ENCODE measurements at places on chromosomes 2 and 18.

GRCh38 chr18:67794521-67794920 is 278.0 kb upstream of the DSEL start:
- no peak for DNase-seq

- no peak for DNase-seq
Measured at GRCh38 chr18:23631746-23632145, 31.0 kb downstream of the ANKRD29 start.

GRCh38 chr2:81097361-81097760 is 792.8 kb upstream of the LRRTM1 start:
- no peak for DNase-seq

DNA sequence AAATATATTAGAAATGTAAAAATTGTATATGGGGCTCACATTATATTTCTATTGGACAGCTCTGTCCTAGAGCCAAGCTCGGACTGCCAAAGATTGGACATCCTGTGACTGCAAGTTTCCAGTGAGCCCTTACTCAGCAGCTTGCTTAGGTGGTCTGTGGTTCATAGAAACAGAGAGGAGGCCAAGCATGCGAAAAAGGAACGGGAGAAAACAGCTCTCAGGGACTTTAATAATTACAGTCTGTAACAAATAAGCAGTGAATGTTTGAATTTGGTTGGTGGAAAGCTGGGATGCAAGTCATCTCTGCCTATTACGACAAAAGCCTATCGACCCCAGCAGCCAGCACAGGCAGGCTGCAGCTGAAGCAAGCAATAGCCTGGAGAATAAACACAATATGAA is 35.6 kb downstream of the WIPF1 start:
- DNase-seq, result no peak

- no peak for DNase-seq
Measured at GRCh38 chr2:25817630-25818029, 60.7 kb downstream of the ASXL2 start.

- no peak for DNase-seq
Measured at GRCh38 chr18:8726963-8727705, 21.8 kb downstream of the MTCL1 start.

DNA sequence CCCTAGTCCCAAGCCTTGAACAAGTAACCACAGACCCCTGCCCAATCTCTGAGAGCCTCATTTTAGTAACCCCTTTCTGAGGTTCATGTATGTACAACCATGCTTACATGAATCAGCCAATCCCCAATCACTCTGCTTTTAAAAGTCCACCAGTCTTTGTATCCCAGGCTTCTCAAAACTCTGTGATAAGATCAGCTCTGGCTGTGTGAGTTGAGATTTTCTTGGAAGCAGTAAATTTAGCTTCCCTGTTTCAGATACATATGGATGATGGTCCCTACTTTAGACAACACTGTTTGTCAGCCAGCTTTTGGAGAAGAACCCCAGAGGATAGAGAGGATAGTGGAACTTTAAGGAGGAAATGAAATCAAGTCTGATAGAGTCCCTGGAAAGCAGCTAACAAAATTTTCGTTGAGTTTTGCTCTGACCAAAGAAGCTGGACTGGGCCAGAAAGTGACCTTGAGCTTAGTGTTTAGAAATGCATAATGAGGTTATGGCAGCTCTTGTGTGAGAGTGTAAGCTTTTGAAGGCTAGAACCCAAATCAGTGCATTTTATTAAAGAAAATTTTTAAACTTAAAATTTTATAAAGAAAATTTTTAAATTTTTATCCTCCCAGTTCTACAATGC is 3.7 kb downstream of the ADNP2 start:
- DNase-seq, result no peak

DNA sequence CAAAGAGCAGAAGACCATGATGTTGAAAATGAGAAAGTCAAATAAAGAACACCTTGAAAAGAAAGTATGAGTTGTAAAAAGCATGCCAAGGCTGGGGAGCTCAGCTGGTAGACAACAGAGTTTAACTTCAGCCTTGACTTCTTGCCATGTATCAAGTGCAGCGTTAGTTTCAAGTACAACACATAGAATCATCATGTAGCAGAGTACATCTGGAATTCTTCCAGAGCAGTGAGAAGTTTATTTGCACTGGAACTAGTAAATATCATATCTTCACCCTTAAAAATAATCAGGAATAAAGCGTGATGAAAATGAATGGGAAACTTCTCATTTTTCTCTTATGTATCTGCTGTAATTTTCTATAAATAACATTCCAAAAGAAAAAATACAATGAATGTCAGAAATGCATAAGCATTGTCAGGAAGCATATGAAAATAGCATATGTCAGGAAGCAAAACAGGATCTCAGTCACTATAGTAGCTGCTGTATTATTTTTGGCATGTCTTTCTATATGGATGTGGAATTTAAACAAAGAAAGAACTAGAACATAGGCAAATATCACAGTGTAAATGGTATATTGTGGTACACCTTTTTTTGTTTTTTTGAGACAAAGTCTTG is 10.1 kb upstream of the SULT1C4 start:
- no peak for DNase-seq

DNA sequence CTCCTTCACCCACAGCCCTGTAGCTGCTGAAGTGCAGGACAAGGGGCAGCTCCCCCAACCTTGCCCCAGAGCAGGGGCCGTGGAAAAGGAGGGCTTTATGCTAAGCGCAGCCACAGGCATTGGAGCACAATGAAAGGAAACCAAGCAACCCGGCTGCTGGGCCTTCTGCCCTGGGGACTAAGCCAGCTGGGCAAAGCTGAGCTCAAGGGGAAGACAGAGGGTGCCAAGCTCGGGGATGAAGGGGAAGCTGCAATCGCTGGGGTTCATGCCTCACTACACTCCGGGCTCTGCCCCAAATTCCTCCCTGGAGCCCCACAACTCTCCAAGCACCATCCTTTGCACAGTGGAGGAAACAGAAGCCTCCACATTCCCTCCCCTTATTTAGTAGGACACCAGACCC is 12.4 kb downstream of the SFXN5 start:
- DNase-seq, result no peak

DNA sequence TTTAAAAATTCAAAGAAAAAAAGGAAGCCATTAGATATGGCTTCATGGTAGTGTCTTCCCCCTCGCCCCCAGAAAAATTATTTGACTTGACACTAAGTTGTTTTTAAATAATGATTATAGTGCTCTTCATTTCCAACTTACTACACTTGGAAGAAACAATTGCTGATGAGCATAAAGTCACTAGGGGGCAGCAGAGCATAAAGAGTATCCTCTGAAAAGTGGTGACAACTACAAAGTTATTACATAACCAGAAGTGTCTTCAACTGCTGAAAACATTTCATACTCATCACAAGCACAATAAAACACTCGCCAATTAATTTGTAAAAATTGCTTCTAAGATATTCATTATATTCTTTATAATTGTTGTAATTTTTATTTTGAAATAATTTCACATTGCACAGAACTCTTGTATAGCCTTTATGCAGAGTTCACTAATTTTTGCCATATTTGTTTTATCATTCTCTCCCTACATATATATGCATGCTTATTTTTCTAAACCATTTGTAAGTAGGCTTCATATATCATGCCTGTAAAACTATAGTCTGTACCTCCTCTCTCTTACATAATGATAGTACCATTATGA is 54.9 kb downstream of the EXOC6B start:
- DNase-seq, result peak; percentile 51

DNA sequence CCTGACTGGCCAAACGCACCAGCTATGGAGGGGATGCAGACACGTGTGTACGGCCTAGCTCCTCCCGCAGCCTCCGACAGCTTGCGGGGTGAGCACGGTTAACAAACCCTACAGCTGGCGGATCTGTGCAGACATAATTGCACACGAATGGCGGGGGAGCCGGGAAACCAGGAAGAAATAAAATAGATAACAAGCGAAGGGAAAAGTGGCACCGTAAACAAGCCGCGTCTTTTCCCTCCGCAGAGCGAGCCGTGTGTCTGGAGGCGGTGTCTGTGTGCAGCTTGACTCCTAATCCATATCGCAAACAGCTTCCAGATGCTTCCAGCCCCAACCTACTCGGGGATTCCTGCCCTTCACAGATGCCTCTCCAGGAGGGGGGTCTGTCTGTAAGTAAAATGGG is 853.1 kb upstream of the SALL3 start:
- no peak for DNase-seq

- no peak for DNase-seq
Measured at GRCh38 chr2:121666042-121666441, 16.8 kb upstream of the CLASP1 start.

GRCh38 chr2:84029903-84030575 is 429.0 kb downstream of the SUCLG1 start:
- no peak for DNase-seq

DNA sequence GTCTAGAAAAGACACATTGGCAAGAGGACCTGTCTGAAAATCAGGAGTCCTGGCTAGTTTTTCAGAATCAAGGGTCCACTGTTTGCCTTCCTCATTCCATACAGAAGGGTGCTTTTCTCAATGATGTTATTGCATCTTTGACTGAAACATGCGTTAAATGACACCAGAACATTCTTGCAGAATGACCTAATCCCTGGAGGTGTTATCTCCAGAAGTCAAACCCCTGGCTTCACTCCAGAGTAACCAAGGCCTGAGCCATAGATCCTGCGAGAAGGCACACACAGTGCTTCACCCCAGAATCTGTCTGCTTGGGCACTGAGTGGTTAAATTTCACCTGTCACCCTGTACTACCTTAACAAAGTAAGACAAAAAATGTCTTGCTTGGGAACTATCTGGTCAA is 1055.2 kb upstream of the FANCL start:
- no peak for DNase-seq

DNA sequence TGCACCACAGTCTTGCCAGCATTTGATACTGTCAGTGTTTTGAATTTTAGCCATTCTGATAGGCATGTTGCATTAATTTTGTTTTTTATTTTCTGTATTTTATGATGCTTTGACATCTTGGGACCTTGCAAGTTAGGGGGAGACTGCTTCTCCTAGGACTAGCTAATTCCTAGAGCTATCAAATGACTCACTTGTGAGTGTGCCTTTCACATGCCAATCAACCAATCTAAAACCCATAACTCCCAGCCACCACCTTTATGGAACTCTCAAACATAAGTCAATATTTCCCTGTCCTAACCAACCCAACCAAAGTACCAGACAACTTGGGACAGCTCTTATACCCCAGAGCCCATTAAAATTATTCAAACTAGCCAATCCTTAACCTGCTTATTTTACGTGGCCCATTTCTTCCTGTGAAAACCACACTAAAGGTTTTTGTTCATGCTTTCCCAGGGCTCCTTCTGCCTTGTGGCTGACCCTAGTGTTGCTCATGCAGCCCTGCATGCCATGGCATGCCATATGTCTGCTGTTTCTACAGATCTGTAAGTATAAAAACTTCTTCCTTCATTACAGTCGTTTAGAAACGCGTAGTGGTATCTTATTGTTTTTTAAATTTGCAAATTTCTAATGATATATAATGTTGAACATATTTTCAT is 230.1 kb downstream of the GPD2 start:
- no peak for DNase-seq

- no peak for DNase-seq
Measured at GRCh38 chr2:182553483-182553882, 126.6 kb upstream of the PDE1A start.

- no peak for DNase-seq
Measured at GRCh38 chr2:6538607-6539006, 327.1 kb downstream of the CMPK2 start.

DNA sequence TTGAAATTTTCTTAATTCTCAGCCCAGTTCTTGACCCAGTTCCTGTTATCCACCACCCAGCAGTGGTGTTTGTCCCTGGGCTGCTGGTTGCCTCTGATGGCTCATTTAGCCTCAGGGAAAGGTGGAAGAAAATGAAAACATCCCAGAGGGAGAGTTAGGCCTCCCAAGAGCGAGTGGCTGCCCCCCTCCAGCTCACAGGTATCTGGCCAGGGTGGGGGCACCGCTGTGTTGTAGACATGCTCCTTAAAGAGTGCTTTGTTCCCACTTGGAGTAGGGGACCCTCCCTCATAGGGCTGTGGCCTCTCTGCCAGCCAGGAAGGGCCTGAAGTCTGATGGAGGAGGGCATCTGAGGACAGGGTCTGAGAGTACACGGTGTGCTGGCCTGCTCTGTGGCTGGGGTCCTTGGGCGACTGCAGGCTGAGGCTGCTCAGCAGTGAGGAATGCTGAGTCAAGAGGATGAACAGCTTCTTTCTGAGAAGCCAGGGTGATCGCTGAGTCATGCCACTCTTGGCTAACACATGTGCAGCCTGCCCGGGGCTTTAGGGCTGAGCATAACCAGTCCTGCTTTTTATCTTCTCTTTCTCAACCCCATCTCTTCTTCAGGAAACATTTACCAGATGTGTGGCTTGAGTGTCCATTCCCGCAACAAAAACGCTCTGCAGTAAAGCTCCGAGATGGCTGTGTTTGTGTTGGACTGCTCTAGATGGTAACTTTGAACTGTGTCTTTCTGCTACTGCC is 72.3 kb downstream of the IL1R2 start:
- no peak for DNase-seq

Measured in stimulated activated CD4-positive, alpha-beta T cell treated with anti-CD3 and anti-CD28 coated beads, Interleukin-2, amount 100 ng/mL, for 4 hours (primary cell).